ENCODE measurements at places on chromosomes 12 and 14.

GRCh38 chr12:56520506-56520905 lies 1.1 kb upstream of the RBMS2 start:
- DNase-seq, result no peak

- peak; percentile 10 for DNase-seq
These were observed 122.2 kb downstream of the NTS start for GRCh38 chr12:85996280-85996679.

DNA sequence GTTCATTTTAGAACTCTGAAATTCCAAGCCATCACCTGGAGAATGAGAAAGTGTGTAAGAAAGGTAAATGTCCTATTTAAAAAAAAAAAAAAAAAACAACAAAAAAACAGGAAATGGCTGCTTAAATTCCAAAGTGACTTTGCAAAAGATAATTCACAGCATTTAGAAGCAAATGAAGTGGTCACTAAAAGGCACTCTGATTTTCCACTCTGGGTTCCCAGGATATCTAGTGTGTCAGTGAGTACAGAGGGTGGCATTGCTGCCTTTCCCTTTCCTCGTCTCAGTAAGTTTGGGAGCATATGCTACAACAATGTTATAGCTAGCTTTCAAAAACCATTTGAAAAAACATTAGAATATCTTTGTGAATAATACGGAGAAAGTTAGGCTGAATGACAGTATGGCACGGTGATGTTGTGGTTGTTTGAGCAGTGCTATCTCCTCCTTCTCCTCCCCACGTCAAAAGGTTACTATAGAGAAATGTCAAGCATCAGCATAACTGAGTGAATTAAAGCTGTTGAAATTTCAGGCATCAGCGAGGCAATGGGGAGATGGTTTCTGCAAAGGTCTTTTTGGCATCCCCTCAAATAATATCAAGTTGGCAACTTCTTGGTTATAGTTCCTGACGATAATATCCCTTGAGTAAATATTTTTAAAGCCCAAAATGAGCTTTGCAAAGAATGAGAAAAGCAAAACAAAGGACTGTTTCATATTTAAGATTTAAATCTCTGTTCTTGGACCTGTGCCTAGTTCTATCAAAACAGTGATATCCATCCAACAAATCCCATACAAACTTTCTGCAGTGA lies 164.5 kb upstream of the E2F7 start:
- DNase-seq, result no peak

- DNase-seq, result no peak
These were observed 306.7 kb upstream of the E2F7 start for GRCh38 chr12:77372026-77372425.

- DNase-seq, result no peak
These were observed 15.2 kb downstream of the HHIPL1 start for GRCh38 chr14:99660006-99660566.

DNA sequence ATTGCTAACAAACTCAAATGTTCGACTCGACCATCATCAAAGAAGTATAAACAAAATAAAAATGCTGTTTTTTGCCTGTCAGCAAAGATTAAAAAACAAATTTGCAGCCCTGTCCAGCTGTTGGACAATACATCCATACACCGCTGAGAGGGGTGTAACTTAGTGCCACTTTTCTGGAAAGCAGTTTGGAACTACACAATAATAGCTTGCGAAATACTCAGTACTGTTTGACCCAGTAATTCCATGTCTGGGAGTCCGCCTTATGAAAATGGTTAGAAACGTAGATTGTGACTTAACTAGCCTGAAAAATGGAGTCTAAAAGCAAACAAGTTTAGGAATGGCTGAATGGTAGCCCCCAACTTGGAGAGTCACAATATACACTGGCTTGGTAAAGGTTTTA lies 6.4 kb downstream of the USP30 start:
- no peak for DNase-seq

- DNase-seq, result no peak
These were observed 4.9 kb downstream of the HRK start for GRCh38 chr12:116876151-116876869.

DNA sequence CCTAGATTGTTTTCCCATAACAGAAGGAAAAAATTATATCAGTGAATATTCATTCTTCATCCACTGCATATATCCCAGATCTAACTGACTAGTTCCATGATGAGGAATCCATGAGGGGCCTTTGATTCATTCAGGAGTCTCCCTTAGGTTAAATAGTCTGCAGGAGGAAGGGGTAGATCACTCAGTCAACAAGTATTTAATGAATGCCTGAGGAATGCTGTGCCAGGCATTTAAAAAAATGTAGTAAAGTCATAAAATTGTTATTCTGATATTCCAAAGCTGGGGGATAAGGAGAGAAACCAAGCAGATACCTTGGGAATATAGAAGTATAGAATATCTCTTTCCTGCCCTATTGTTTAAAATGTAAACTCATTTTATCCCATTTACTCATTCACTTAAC lies 216.2 kb upstream of the CAND1 start:
- no peak for DNase-seq

DNA sequence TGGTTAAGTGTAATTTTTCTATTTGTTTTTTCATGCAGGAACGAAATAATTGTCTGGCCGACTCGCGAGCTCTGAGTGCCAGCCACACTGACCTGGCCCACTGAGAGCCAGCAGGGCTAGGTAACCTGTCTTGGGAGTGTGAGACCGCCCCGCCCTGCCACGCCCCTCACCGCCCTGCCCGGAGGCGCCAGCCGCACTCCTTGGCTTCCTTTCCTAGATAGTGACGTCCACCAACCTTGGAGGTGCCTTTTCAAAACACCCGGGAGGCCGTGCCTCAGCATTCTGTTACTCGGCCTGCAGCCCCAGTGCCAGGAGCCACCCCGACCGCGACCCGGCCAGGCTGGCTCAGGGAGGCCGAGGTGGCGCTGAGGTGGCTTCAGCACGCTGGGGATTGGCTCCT lies 21.7 kb downstream of the XRCC3 start:
- DNase-seq, result no peak

- no peak for DNase-seq
These were observed 299.0 kb upstream of the FOXG1 start for GRCh38 chr14:28467611-28468010.

GRCh38 chr12:116990329-116990728 lies 79.6 kb downstream of the FBXW8 start:
- DNase-seq, result no peak

- no peak for DNase-seq
These were observed 62.2 kb upstream of the ST8SIA1 start for GRCh38 chr12:22396735-22397134.

DNA sequence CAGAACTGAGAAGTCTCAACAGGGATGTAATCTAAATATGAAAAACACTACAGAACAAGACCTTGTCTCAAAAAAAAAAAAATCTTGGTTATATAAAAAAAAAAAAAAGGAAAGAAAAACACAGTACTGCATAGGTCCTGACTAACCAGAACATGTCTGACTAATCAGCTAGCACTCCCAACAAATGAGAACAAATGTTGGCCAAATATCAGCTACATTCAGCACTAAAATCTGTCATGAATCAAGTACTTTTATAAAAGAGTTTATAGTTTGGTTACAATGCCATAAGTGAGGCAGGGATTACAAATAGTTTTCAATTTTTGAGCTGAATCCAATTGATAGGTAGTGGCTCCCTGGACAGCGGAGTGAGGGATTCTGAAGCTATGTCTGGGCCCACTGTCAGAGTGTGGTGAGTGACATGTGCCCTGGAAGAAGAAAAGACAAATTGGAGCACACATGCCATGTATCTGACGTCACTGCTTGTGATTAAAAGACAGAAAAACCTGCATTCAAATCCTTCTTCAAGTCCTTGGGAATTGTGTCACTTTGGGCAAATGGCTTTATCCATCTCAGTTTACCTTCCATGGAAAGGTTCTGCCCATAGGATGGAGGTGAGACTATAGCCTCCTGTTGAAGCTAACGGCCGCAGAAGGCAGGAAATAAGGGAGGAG lies 5.6 kb upstream of the FAM234B start:
- DNase-seq, result peak; percentile 48

DNA sequence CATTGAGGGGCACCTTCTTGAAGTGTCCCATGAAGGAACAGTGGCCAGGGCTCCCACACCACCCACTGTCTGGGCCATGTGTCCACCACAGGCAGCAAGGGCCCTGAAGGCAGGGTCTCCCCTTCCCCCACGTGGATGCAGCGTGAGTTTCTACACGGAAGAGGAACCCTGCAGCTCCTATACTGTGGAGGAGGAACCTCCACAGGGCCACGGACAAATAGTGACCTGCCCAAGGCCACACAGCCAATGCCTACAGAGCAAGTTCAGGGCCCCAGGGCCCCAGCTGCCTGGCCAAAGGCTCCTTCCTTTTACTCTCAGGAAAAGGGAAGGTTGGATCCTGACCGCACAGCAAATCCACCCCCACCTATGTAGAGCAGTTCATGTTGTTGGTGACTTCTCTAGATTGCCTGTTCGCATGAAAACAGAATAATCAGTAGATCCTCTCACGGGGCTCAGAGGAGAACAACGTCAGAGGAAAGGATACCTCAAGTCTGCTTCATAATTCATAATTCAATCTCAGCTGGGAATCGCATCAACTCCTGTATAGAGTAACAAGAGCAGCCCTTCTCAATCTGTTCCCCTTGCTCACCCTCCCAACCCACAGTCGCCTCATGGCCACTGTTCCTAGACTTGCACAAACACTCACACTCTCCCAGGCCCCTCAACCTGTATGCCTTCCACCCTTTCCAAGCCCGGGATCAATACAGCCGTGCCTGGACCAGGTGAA lies 11.1 kb upstream of the KRT73 start:
- no peak for DNase-seq

GRCh38 chr12:119949145-119949544 lies 39.9 kb upstream of the BICDL1 start:
- DNase-seq, result no peak

DNA sequence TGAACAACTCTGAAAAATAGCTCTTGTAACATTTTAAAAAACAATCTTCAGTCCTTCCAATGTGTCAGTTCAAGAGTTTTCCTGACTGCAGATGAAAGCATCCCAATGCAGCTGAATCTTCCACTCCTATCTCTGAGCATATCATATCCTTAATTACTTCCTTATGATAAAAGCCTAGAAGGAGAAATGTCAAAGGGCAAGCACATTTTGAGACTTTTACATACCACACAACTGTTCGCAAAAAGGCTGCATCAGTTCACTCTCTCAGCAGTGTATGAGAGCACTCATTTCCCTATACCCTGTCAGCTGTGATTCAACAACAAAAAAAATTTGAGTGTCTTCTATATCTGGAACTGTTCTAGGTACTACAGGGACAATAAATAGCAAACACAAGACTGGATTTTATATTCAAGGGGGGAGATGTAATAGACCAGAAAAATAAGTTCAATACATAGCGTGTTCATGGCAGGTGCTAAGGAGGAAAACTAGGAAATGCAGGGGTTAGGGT lies 66.1 kb downstream of the ACADS start:
- DNase-seq, result no peak

DNA sequence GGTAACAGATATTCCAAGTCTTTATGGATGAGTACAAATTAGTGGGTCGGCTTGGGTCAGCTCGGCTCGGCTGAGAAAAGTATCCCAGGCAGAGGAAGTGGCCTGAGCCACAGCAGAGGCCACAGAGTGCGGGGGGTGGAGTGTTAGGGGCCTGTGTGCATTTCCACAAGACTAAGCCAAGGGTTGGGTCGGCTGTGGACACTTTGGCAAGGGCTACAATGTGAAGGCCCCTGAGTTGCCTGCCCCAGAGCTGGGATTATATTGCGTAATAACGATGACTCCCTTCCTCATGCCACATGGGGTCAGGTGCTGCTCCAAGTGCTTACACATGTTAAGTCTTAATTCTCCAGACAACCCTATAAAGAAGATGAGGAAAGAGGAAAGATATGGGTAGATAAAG lies 11.4 kb downstream of the EVL start:
- DNase-seq, result no peak

- no peak for DNase-seq
These were observed 224.9 kb upstream of the SLC16A7 start for GRCh38 chr12:59370933-59371332.

- DNase-seq, result no peak
These were observed 320.7 kb downstream of the NELL2 start for GRCh38 chr12:44555454-44555853.
